CD4-positive, alpha-beta memory T cell (primary cell): ENCODE measurements at places on chromosomes 16 and 17. TPM values are rescaled to one million over a fixed set of nuclear protein-coding genes. Genes with fewer than 3 reads are reported as not detected.

Gene KRT28
- total RNA-seq: not detected

Gene SLC5A11
- total RNA-seq: 0.19 TPM

Gene MAPT
- 2.1 TPM for total RNA-seq

Gene OTOP2
- total RNA-seq: not detected

Gene NAGS
- total RNA-seq: 2.7 TPM

Gene HS3ST2
- total RNA-seq: 0.47 TPM

Gene PDILT
- not detected for total RNA-seq

Gene SDR42E1
- total RNA-seq: 8.1 TPM

Gene TMEM220
- 3.0 TPM for total RNA-seq

Gene SSTR5
- not detected for total RNA-seq

Gene FSCN2
- 1.0 TPM for total RNA-seq

Gene DEXI
- 41.2 TPM for total RNA-seq

Gene MYO15A
- total RNA-seq: 1.6 TPM

Gene PRKCB
- total RNA-seq: 106 TPM

DNA sequence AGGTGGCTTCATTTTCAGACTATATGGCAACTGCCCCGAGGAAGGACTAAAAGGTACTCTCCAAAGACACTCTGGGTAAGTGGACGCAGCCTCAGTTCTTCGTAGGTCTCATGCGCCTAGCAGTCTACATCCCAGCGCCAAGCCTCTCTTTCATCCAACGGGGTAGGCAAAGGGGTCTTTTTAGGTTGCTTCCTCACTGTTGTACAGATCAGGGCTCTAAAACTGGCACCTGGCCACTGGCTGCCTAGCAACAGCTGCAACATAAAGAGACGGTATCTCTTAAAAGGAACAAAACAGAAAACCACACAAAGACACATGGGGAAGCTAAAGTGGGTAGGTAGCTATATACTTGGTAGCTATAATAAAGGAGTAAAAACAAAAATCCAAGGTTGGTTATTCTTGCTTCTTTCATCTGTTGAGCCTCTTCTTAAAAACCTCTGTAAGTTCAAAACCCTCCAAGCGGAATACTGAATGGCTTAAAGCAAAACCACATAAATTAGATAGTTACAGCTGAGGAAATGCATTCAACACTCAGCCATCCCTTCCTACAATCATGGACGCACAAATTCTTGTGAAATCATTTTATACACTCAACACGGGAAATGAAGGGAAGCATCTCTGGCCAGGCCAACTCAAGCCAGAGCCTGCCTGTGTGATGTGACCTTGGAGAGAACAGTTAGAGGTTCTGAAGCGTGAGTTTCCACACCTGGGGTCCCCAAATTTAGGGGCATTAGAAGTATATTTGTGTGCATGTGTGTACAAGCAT is 22.7 kb downstream of the CYTH1 start:
- DNase-seq: peak; percentile 92
- H3K36me3 ChIP-seq: no peaks in the 10 kb centered on the region
- H3K27ac ChIP-seq: peak overlapping the region; percentile 88
- H3K4me1 ChIP-seq: peaks cover 94% of the 10 kb centered on the region

- H3K4me1 ChIP-seq: peaks cover 57% of the 10 kb centered on the region
- peak overlapping the region; percentile 53 for H3K4me3 ChIP-seq
- peak; percentile 57 for DNase-seq
- peaks cover 20% of the 10 kb centered on the region for H3K27me3 ChIP-seq
- H3K27ac ChIP-seq: no peak overlapping the region
Measured at GRCh38 chr17:8125947-8126490, 2.1 kb upstream of the HES7 start.

- H3K4me1 ChIP-seq: no peaks in the 10 kb centered on the region
- H3K27me3 ChIP-seq: no peaks in the 10 kb centered on the region
- no peak overlapping the region for H3K4me3 ChIP-seq
- H3K27ac ChIP-seq: no peak overlapping the region
Measured at GRCh38 chr17:50618300-50618699, 16.4 kb upstream of the ABCC3 start.

GRCh38 chr17:45784741-45785479 is 790 bp downstream of the CRHR1 start:
- no peaks in the 10 kb centered on the region for H3K36me3 ChIP-seq
- H3K4me3 ChIP-seq: no peak overlapping the region
- H3K27ac ChIP-seq: no peak overlapping the region
- DNase-seq: peak; percentile 29

- no peak overlapping the region for H3K4me3 ChIP-seq
- no peak for DNase-seq
- H3K27ac ChIP-seq: no peak overlapping the region
- no peaks in the 10 kb centered on the region for H3K27me3 ChIP-seq
Measured at GRCh38 chr17:63120406-63120805, 154.4 kb downstream of the TANC2 start.

- no peaks in the 10 kb centered on the region for H3K36me3 ChIP-seq
- DNase-seq: no peak
- H3K27me3 ChIP-seq: no peaks in the 10 kb centered on the region
Measured at GRCh38 chr17:63444457-63444856, 1.6 kb downstream of the CYB561 start.

DNA sequence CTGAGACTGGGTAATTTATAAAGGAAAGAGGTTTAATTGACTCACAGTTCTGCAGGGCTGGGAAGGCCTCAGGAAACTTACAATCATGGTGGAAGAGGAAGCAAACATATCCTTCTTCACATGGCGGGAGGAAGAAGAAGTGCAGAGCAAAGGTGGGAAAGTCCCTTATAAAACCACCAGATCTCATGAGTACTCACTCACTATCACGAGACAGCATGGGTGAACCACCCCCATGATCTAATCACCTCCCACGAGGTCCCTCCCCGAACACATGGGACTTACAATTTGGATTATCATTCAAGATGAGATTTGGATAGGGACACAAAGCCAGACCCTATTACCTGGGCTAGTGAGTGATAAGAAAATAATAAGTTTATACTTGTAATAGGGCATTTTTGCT is 70.6 kb upstream of the HS3ST2 start:
- H3K27ac ChIP-seq: no peak overlapping the region
- H3K36me3 ChIP-seq: no peaks in the 10 kb centered on the region
- no peaks in the 10 kb centered on the region for H3K4me1 ChIP-seq
- no peak for DNase-seq
- H3K27me3 ChIP-seq: no peaks in the 10 kb centered on the region

DNA sequence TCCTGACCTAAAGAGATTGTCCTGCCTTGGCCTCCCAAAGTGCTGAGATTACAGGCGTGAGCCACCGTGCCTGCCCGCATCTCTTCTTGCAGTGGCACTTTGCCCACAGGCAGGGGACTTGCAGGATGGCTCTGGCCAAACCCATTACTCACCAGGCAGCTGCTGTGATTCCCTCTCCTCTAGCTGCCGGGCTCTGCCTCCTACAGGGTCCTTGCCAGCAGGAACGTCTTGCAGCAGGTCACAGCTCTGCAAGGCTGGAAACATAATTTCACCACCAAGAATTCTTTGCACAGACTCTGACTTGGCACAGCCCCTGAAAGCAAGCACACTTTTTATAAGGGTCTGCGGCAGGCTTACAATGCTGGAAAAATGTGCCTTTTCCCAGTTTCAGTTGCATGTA is 20.3 kb downstream of the COX4I1 start:
- no peak overlapping the region for H3K27ac ChIP-seq
- no peaks in the 10 kb centered on the region for H3K27me3 ChIP-seq
- H3K4me1 ChIP-seq: peaks cover 8% of the 10 kb centered on the region
- DNase-seq: no peak

DNA sequence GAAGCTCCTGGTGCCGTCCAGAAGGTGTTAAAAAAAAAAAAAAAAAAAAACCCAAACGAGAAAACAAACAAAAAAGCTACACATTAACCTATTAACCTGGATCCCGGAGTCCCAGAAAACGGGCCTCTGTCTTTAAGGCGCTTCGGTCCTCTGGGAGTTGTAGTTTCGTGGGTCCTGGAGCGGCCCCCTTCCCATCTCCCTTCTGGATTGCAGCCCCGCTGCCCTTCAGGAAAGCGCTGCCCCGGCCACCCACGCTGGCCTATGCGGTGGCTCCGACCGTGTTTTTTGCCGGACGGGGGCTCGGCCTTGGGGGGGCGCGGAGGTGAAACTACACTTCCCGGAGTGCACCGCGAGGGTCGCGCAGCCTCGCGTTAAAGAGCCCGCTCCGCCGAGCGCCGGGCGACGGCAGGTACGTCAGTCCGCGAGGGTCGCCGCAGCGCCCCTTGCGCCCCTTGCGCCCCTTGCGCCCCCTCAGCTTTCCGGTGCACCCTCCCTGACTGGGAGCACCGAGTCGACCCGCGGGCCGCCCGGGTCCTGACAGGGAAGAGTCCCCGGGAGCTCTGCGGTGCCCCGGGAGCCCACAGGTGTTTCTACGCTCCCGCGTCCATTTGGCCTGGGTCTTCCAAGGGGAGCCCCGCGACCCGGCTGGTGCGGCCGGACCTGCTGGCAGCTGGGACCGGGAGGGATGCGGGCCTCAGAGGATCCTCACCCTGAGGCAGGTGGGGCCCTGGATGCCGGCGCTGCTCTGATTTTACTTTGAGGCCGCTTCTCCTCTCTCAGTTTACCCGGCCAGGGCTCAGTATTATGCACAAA is at the start of gene FCSK:
TSS of gene FCSK (plus strand) at position 374 of the 813 bp plus-strand sequence. CDS start 8,596 bp downstream, outside the sequence.
- peak within 1 kb of the TSS; percentile 91 for H3K27ac ChIP-seq
- no peaks in the 10 kb centered on the region for H3K27me3 ChIP-seq

- no peak overlapping the region for H3K4me3 ChIP-seq
- no peaks in the 10 kb centered on the region for H3K4me1 ChIP-seq
- H3K27ac ChIP-seq: no peak overlapping the region
- peak; percentile 38 for DNase-seq
- H3K27me3 ChIP-seq: no peaks in the 10 kb centered on the region
Measured at GRCh38 chr17:48307814-48308411, 122.1 kb downstream of the SKAP1 start.

DNA sequence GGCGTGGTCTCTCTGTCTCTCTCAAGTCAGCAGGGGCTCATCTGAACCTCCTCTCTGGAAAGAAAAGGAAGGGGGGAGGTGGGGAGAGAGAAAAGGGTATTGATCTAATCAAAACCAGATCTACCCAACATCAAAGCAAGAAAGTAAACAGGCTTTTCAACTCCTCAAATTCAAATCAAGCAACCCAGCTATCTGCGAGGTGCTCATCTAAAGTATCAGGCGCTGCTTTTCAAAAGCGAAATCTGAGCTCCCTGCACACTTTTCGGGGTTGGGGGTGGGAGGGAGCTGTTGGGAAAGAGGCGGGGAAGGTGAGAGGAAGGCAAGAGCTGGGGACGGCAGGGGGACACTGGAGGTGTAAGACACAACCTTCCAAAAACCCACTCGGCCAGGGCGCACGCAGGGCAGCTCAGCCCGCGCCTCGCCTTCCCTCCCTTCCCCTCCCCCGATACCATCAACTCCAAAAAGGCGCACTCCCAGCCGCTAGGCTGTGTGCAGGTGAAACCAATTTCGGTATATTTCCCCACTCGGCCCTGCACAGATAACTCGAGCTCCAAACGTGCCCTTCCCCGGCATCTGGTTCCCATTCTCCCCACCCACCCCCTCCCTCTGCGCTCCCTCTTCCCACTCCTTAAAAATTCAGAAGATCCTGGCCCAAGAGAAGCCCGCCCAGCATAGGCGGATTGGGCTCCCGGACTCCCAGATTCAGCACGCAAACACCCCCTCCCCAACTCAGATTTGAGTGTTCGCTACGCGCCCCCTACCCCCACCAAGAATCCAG is 2.6 kb downstream of the AXIN2 start:
- peaks cover 40% of the 10 kb centered on the region for H3K4me1 ChIP-seq
- peak; percentile 19 for DNase-seq
- no peaks in the 10 kb centered on the region for H3K27me3 ChIP-seq
- H3K4me3 ChIP-seq: peak overlapping the region; percentile 65
- peak overlapping the region; percentile 28 for H3K27ac ChIP-seq

DNA sequence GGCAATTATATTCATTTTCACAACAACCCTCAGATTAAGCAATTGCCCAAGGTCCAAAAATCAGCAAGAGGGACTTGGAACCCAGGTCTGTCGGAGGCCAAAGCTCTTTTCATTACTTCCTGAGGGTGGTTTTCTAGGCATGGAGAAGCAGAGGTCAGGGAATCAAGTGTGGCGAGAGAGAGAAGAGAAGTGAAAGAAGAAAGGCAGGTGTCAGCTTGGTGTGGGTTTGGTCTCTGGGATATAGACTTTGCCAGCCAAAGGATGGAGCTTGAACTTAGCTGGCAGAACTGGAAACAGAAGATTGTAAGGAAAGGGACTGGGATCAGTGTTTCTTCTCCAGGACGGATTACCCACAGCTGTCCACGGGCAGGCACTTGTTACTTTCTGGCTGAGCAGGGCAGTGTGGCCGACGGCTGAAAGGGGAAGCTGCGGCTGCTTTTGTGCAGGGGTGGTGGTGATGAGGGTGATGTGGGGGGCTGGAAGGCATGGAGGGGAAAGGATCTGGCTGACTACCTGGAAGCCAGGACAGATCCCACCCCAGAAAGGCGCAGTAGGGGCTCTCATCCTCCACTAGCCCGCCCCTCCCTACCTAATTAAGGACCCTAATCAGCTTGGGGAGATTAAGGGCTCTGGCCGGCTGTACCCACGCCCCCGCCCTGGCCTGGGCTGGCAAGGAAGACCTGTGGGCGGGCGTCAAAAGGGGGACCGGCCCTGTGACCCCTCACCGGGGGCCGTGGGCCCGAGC is at the start of gene GUCY2D:
TSS of gene GUCY2D (plus strand) at position 640 of the 745 bp plus-strand sequence. CDS start 433 bp downstream, outside the sequence.
- no peak within 1 kb of the TSS for H3K27ac ChIP-seq
- H3K4me1 ChIP-seq: peaks cover 12% of the 10 kb centered on the region
- DNase-seq: no peak
- H3K36me3 ChIP-seq: no peaks in the 10 kb centered on the region
- H3K27me3 ChIP-seq: peaks cover 11% of the 10 kb centered on the region

GRCh38 chr16:48680881-48681280 is 70.9 kb upstream of the N4BP1 start:
- H3K27ac ChIP-seq: no peak overlapping the region
- no peaks in the 10 kb centered on the region for H3K4me1 ChIP-seq
- no peak overlapping the region for H3K4me3 ChIP-seq
- H3K36me3 ChIP-seq: no peaks in the 10 kb centered on the region
- H3K27me3 ChIP-seq: no peaks in the 10 kb centered on the region

- no peak for DNase-seq
- no peak overlapping the region for H3K4me3 ChIP-seq
- no peak overlapping the region for H3K27ac ChIP-seq
- H3K36me3 ChIP-seq: no peaks in the 10 kb centered on the region
- H3K4me1 ChIP-seq: no peaks in the 10 kb centered on the region
Measured at GRCh38 chr17:76004750-76005262, 4.2 kb downstream of the CDK3 start.

- H3K4me3 ChIP-seq: no peak overlapping the region
- no peak for DNase-seq
- H3K36me3 ChIP-seq: no peaks in the 10 kb centered on the region
- H3K4me1 ChIP-seq: no peaks in the 10 kb centered on the region
Measured at GRCh38 chr17:83152745-83153611, 73.6 kb downstream of the METRNL start.

DNA sequence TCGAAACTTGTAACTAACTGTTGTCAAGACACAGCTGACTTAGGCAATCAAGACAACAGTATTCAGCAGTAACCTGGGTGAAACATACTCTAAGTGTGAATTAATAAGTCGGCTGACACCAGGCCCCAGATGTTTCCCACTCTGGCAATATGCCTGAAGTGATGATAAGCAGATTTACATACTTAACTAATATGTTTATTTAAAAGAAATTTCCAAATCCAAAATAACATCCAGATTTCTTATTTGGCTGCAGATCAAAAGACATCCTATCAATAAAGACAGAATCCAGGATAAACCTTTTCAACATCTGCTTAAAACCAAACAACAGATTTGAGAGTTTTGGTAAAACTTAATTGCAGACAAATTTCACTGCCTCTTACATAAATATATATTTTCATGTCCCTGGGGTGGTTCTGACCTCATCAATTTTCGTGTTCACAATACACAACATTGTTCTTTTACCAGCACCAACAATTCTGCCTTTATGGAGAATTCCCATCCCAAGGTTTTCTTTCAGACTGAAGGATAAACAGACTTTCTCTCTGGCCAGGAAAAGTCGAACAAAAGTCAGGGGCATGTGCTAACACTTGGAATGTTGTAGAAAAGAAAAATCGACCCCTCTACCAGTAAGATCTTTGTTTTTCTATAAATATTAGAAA is 45.1 kb upstream of the TOX3 start:
- no peak for DNase-seq
- no peak overlapping the region for H3K4me3 ChIP-seq
- H3K27ac ChIP-seq: no peak overlapping the region
- no peaks in the 10 kb centered on the region for H3K36me3 ChIP-seq
